ENCODE measurements at places on chromosomes 16 and 17.

DNA sequence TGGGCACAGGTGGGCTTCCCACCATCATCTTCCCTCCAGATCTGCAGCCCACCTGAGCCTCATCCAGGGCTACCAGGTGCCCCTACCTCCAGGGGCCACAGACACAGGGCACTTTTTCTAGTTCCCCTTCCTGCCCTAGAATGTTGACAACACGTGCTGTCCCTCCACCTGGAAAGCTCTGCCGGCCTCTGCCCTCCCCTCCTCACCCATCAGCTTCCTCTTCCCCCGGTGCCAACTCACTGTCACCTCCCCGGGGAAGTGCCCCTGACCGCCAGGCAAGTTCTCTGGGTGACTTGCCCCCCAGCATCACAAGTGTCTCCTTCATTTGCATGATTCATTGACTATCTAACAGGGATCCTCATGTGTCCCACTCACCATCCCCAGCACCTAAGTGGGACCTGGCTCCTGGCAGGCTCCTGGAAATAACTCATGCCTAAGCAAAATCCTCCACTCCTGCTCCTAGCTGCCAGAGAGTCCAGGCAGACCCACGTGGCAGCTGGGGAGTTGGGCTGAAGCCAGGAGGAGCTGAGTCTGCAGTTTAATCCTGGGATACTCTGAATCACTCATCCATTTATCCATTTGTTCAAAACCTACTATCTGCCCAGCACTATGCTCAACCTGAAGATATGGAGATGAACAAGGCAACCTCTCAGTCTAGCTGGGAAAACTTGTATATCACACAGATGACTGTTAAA lies 304.4 kb downstream of the FOXL1 start:
- DNase-seq, result no peak

DNA sequence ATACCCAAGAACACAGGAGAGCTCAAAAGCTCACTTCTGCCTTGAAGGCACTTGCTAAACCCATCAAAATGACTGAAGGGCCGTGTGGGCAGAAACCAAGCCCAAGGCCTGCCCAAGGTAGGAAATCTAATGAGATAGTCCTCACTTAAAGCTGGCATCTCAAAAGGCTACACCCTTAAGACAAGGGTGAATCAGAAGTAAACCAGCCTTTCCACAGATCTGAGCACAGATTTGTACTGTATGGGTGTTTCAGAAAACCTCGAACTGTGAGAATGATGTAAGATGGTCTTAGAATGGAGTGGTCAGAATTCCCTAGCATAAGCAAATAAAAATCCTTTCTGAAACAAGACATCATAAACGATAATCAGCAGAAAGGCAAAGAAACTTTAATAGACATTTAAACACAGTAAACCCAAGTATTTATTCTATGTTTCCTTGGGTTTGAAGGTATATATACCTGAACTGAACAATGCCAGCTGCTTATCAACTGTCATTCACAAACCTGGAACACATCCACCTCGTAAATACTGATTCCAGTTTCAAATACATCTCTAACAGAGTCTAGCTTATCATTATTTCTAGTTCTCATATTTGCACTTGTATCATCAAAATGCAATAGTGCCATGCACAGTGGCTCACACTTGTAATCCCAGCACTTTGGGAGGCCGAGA lies 37.8 kb downstream of the GLG1 start:
- no peak for DNase-seq

- peak; percentile 88 for DNase-seq
Measured at GRCh38 chr16:75097941-75098901, 18.4 kb downstream of the LDHD start.

GRCh38 chr17:67994817-67995569 lies 1.3 kb downstream of the C17orf58 start:
- no peak for DNase-seq

- no peak for DNase-seq
Measured at GRCh38 chr16:56919099-56919800, 12.7 kb upstream of the HERPUD1 start.

GRCh38 chr16:74797414-74797813 lies 22.8 kb upstream of the FA2H start:
- no peak for DNase-seq

DNA sequence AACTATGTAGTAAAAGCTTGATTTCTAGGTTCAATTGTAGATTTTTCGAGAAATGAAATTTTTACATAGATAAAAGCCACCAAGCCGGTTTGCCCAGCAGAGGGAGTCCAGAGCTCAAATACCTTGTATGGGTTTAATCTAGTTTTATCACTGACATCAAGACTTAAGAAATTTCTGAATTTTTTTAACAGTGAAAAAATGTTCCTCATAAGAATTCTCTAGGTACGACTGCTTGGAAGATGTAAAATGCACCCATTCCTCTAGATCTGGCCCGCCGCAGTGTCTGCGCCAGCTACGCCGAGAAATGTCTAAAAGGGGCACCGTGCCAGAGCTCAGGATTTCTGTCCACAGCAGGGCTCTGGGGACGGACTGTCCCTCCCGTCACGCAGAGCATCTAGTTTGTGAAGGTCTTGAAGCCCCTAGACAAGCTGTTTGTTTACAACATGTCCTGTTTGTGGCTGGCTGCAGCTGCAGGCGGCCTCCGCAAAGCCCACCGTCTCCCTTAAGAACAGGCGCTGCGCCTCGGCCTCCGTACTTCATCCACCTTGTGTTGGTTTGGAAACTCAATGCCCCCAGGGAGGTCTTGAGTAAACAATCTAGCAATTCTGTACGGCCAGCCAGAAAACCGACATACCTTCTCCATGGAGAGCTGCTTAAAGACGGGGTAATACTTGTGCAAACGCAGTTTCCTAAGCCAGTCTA lies 24.8 kb downstream of the MAP1LC3B start:
- peak; percentile 48 for DNase-seq

DNA sequence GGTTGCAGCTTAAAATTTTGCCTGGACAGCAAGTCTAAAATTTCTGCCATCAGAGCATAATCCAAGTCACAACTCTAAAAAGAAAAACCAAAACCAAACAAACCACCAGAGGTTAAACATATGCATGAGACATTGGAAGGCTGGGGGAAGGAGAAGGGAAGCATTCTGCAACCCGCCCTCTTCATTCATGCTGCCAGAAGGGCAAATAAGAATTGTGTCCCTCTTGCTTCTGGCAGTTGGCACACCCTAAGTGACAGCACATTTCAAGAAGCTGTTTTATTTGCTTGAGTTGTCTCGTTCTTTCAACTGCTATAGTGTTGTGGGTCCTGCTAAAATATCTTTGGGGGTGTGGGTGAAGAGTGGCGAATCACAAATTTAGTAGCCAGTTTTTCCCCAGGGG lies 99.6 kb downstream of the SKAP1 start:
- DNase-seq, result no peak

GRCh38 chr16:57167953-57168352 lies 17.9 kb downstream of the PSME3IP1 start:
- DNase-seq, result no peak

DNA sequence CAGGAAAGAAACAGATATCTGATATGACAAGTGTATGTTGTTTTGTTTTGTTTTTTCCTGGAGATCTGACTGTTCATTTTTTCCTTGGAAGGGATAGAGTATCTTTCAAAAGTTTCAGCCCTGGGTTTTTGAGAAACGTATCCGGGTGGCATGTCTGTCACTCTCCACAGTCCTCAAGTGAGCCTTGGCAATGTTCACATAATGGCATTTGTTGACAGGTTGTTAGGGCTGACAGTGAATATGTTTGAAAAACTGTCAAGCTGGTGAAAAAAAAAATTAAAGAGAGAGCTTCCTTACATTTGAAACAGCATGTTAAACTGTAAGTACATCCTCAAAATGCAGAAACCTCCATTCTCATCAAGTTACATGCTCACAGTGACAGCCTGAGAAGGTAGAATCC lies 113.0 kb upstream of the DYNLRB2 start:
- DNase-seq, result no peak

GRCh38 chr17:55722016-55722736 lies 488 bp downstream of the TMEM100 start:
- DNase-seq, result no peak

DNA sequence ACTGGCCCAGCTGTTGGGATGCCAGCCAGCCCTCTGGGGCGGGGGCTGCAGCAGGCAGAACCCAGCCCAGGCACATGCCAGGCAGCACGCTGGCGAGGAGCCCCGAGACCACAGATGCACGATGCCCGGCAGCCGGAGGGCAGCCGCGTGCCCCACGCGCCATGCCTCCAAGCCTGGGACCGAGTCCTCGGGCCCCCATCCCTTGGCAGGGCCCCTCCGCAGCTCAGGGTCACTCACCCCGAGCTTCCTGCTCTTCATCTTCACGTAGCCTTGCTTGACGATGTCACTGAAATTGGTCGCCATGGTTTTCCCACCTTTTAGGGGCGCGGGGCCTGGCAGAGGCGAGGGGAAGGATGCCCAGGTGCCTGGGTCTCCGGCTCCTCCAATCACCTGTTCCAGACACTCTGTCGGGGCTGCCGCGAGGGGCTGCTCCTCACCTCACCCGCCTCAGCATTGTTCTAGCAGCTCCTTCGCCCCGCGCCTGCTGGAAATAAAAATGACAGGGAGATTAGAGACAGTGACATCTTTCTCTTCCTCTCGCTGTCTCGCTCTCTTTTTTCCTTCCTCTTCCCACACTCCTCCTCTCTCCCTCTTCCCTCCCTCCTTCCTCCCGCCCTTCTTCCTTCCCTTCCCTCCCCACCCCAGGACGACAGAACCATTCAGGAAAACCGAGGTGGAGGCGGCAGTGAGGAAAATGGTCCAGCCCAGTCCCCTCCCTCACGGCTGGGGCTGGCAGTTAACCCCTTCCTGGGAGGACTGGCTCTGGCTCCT lies 6.9 kb downstream of the DOK4 start:
- no peak for DNase-seq
